ENCODE measurements at places on chromosomes 12 and 14.

DNA sequence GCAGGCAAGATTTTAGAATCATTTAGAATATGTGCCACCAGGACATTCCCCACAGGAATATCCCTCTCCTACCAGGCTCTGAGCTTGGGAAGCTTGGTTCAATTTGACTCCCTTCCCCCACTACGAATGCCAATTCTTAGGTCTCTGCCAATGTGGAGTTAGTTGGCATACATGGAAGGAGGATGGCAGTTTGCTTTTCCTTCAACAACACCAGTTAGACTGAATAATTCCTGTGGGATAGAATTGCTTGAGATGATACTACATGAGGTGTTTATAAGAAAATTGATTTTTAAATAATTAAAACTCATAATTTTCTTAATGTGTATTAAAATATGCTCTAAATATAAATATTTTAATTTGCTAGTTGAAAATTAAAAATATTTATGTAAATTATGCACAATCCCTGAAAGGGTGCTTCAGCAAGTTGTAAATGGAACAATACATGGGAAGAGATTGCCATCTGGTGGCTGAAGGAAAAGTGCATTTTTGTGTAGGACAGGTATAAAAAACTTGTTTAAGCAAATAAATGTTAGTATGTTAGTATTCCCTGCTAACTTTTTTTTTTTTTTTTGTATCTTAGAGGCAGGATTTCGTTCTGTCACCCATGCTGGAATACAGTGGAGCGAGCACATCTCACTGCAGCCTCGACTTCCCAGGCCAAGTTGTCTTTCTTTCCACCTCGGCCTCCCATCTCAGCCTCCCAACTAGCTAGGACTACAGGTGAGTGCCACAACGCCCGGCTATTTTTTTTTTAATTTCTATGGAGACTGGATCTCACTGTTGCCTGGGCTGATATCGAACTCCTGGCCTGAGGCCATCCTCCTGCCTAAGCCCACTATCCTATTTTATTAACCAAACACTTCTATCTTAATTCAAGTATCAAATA lies 25.8 kb upstream of the STRAP start:
- no peaks in the 10 kb centered on the region for H3K36me3 ChIP-seq
- H3K4me1 ChIP-seq, result no peaks in the 10 kb centered on the region
- H3K4me3 ChIP-seq, result no peak overlapping the region
- peak; percentile 41 for DNase-seq

GRCh38 chr12:44942714-44943113 lies 66.6 kb upstream of the NELL2 start:
- no peaks in the 10 kb centered on the region for H3K36me3 ChIP-seq
- no peak overlapping the region for H3K4me3 ChIP-seq
- no peak overlapping the region for H3K27ac ChIP-seq
- DNase-seq, result no peak
- no peaks in the 10 kb centered on the region for H3K27me3 ChIP-seq
- H3K4me1 ChIP-seq, result 0 out of 2 replicates have a peak, but pooled peaks cover 1% of the 10 kb centered on the region

GRCh38 chr14:67395876-67396189 lies 16.1 kb downstream of the PLEK2 start:
- DNase-seq, result no peak
- no peak overlapping the region for H3K4me3 ChIP-seq
- H3K4me1 ChIP-seq, result no peaks in the 10 kb centered on the region
- no peaks in the 10 kb centered on the region for H3K27me3 ChIP-seq
- no peak overlapping the region for H3K27ac ChIP-seq

GRCh38 chr12:122054842-122055520 lies 23.6 kb upstream of the MLXIP start:
- no peak overlapping the region for H3K4me3 ChIP-seq
- no peaks in the 10 kb centered on the region for H3K27me3 ChIP-seq
- no peaks in the 10 kb centered on the region for H3K4me1 ChIP-seq
- no peak for DNase-seq
- no peak overlapping the region for H3K27ac ChIP-seq
- H3K36me3 ChIP-seq, result no peaks in the 10 kb centered on the region

DNA sequence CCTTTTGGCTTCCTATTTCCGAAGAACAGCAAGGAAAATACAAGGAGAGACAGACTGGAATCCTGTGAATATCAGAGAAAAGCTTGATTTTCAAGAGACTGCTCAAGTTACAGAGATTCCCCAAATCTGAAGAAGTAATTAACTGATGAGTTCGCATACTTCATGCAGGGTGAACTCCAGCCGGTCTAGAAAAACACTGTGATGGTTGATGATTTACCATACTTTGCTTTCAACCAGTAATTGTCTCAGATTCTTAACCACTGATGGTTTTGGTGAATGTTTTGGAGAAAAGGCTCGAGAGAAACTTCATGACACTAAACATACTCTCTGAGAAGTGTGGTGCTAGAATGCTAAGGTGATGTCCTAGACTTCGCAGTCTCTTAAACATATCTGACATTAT lies 4.4 kb upstream of the PLXNC1 start:
- H3K27ac ChIP-seq, result no peak overlapping the region
- H3K4me3 ChIP-seq, result no peak overlapping the region
- H3K36me3 ChIP-seq, result no peaks in the 10 kb centered on the region

Measured in iPS DF 6.9 (cell line).